ENCODE measurements at places on chromosomes 12 and 14.

GRCh38 chr12:11962860-11963259 lies 107.9 kb upstream of the BCL2L14 start:
- peak; percentile 11 for DNase-seq

DNA sequence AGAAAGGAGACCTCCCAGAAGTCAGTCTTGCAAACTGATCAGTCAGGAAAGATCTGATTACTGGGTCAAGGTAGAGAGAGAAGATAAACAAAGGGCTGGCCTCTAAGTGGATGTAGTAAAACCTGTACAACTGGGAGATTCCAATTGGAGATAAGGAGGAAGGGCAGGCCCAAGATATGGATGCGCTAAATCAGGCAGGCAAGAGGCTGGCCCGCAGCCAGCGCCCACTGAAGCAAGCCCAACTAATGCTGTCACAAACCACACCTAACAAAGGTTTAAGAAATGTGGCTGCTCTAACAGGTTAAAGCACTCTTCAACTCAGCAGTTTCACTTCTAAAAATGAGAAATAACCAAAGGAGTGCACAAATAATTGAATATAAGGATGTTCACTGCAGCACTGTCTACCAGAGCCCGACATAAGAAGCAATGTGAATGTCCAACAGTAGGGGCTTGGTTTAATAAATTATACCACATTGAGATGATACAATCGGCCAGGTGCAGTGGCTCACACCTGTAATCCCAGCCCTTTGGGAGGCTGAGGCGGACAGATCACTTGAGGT lies 4.7 kb downstream of the GLTP start:
- DNase-seq = no peak

GRCh38 chr14:94008234-94008633 lies 11.1 kb downstream of the CCDC197 start:
- no peak for DNase-seq

DNA sequence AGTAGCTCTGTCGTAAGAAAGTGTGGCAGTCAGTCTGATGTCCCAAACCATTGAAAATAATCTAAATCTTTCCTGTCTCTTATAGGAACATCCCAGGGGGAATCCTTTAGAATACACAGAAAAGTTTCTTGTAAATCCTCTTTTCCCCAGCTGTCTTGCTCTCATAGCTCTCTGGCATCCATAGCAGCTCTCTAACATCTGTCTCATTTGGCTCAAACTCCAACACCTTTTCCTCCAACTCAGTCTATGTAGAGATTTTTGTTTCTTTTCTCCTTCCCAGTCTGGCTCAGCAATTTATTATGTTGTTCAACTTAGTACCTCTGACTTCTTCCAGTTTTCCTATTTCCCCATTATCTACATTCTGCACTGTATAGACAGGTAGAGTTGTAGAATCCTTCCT lies 84.4 kb upstream of the NEDD1 start:
- no peak for DNase-seq

DNA sequence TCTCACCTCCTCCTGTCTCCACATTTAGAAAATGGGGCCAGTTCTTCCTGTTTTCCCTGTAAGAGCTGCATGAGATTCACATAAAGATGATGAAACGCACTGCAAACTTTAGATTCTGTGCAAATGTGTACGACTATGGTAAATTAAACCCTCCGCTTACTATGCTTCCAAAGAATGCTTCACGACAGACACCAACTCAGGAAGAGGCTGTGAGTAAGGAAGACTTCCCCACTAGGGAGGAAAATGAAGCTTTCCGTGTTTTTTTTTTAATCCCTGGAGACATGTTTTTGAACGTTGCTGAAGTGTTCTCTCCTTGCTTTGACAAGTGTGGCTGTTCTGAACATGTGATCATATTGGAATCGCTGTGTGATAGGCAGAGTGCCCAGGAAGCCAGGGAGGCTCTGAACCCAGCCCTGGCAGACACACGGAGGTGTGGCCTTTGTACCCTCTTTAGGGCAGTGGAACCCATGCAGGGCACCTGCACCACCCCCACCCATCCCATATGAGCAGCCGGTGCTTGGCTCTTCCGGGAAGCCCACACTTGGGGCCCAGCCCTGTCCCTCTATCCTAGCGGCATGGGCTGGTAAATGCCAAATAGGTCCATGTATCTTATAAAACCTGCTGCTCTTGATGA lies 7.5 kb upstream of the SYNE3 start:
- no peak for DNase-seq

- no peak for DNase-seq
Observed at GRCh38 chr12:70277973-70278372, 34.7 kb downstream of the CNOT2 start.

DNA sequence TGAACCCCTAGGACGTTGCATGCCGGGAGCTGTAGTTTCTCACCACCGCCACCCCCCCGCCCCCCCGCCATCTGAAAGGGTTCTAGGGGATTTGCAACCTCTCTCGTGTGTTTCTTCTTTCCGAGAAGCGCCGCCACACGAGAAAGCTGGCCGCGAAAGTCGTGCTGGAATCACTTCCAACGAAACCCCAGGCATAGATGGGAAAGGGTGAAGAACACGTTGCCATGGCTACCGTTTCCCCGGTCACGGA lies 501 bp upstream of the HSP90B1 start:
- DNase-seq = no peak

DNA sequence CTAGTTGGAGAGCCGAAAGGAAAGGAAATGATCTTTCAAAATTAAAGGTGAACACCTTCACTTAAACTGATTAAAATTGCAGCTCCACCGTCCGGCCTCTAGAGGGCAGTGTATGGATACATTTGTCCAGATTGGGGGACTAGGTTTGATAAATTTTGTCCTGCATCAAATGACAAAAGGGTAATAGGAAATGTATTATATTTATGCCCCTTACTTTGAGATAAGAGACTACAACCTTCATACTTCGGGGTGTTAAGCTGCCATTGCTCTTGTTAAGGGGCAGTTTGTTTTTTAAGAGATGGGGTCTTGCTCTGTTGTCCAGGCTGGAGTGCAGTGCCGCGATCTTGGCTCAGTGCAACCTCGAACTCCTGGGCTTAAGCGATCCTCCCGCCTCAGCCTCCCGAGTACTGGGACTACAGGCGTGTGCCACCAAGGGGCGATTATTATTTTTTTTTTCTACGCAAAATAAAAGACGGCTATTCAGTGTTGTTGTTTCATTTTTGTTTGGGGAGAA lies 818 bp upstream of the SUOX start:
- peak; percentile 87 for DNase-seq

GRCh38 chr12:21786041-21786531 lies 11.6 kb upstream of the KCNJ8 start:
- DNase-seq = no peak

GRCh38 chr12:127670796-127671195 lies 596.2 kb upstream of the TMEM132C start:
- DNase-seq = no peak

DNA sequence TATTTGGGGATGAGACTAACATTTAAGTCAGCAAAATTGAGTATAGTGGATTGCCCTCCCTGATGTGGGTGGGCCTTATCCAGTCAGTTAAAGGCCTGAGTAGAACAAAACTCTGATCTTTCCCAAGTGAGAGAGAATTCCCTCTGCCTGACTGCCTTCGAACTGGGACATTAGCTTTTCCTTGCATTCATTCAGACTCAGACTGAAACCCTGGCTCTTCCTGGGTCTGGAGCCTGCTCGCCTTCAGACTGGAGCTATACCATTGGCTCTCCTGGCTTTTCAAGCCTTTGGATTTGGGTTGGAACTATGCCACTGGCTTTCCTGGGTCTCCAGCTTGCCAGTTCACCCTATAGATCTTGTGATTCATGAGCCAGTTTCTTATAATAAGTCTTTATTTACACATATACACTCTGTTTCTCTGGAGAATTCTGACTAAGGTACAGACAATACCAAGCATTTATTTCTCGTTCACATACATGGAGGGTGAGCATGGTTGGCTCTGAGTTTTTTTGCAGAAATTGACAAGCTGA lies 296.5 kb downstream of the ERC1 start:
- no peak for DNase-seq

GRCh38 chr14:70935135-70935534 lies 27.9 kb downstream of the PCNX1 start:
- no peak for DNase-seq

DNA sequence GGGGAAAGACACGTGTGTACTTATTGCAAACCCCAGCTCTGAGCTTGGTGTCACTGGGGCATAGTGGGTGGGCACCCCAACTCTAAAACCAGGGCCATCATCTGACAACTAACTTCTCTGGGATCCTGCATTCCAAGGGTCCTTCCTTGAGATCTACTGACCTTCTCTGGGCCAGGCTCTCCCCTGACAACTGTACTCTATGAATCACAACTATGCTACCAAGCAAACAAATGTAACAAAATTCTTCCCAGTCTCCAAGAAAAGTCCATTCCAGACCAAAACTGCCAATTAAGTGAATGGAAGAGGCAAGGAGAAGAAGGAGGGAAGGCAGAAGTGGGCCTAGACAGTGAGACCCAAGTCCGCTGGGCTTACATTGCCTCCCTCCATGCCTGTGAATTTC lies 38.2 kb downstream of the VWF start:
- DNase-seq = no peak

DNA sequence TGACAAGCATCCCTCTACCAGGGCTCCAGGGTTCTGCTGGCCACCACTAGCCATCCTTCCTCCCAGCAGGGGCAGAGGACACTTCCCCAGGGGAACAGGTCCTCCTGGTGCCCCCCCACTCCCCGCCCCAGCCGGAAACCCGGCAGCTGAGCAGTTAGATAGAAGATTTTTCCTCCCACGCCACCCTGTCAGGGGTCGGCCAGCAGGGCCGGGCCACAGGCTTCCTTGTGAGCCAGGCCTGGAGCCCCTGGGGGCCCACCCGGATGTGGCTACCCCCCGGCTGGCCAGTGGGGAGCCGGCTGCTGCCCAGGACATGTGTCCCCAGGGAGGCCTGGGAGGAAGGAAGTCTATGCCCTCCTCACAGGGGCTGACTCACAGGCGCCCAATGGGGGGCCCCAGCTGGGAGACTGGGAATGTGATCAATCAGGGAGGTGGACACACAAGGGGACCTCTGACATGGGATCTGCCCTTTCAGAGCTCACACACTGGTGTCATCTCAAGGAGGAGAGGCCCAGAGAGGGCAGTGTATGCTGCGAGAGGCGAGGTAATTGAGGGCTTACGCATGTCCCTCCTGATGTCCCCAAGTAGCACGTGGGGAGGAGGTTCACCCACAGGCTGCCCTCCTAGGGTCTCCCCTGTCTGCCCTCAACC lies 4.2 kb downstream of the SH2B3 start:
- DNase-seq = no peak

DNA sequence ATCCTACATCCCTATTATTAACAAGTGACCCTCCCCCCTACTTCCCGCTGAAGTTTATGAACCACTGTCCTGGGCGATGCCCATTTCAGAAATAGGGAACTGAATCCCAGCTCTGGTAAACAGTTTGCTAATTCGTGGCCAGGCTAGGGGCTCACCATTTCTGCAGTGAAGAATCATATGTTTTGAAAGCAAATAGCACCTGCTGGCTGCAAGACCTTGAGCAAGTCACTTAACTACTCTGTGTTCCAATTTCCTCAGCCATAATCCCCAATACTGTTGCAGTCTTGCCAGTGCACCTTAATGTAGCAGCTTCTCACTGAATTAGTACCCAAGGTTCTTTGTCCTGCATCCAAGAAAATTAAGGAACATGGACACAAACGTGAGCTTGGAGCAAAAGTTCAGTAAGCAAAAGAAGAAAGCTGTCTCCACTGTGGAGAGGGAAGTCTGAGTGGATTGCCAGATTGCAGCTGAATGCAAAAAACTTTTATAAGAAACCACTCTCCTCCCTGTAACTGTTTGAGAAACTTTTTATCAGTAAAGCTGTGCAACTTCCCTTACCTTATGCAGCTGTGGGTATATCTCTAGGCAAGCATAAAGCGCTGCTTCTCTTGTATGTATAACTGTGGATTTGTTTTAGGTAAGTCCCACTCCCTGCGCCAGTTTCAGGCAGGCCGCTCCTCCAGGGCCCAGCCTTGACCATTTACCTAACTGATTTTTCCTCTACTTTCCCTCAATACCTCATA lies 824 bp downstream of the OAS1 start:
- peak; percentile 79 for DNase-seq

GRCh38 chr12:132323171-132324010 lies 6.0 kb downstream of the GALNT9 start:
- DNase-seq = no peak

DNA sequence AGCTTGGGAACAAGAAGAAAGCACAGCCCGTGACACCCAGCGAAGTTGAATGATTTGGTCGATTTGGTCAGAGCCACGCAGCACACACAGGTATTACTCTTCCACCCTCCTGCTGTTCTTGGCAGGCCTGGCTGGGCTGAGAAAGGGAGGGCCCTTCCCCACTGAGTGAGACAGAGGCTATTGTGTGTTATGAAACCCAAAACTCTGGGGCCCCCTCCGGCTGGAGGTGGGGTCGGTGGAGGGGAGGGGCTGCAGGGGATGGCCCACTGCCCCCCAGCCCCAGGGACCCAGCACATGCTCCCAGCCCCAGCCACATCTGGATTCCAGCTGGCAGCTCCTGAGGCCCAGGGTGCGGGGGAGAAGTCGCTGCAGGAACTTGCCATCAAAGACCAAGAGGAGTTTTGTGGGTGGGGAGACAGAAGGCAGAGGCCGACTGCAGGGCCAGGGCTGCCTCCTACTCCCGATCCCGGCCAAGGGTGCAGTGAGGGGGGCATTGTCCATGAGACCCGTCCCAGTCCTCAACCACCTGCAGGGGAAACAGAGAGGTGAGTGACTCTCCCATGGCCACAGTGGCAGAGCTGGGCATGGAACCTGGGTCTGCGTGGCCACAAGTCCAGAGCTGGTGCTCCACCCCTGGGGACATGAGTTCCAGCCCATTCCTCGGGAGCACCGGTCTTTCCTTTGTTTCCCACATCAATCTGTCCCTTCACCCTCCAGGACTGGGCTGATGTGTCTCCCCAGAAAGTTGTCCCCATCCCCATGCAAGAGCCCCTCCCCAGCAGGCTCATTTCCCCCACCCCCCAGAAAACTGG lies 8.7 kb downstream of the TMEM119 start:
- DNase-seq = no peak

Measured in NAMALWA (cell line).